ENCODE measurements at places on chromosomes 6 and 20. TPM values are rescaled to one million over a fixed set of nuclear protein-coding genes. Genes with fewer than 3 reads are reported as not detected.
A peak's percentile ranks its signal among the peaks of the same experiment; 100 is the strongest.

- no peak for DNase-seq
These were observed 46.0 kb downstream of the SERAC1 start for GRCh38 chr6:158122048-158122447.

DNA sequence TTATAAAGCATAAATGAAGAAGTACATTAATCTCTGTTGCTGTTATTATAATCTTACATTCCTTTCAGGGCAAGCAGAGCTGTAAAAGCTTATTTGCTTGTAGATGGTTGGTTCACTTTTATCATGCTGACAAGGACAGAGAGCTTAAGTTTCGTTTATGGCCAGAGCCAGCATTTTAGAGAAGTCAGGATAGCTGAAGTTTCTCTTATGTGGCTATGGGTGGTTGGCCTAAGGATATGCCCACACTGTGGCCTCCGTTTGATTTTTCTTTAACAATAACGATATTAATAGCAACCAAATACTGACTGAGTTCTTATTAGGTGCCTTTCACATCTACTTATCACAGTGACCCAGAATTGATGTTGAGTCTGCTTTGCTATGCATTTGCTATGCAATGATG lies 78.5 kb downstream of the FARS2 start:
- no peak for DNase-seq

GRCh38 chr20:1637755-1638154 lies 17.9 kb upstream of the SIRPB1 start:
- no peak for DNase-seq

The TEAD3 gene
- 39.5 TPM for total RNA-seq

GRCh38 chr6:121826156-121826810 lies 390.8 kb downstream of the GJA1 start:
- peak; percentile 88 for DNase-seq

DNA sequence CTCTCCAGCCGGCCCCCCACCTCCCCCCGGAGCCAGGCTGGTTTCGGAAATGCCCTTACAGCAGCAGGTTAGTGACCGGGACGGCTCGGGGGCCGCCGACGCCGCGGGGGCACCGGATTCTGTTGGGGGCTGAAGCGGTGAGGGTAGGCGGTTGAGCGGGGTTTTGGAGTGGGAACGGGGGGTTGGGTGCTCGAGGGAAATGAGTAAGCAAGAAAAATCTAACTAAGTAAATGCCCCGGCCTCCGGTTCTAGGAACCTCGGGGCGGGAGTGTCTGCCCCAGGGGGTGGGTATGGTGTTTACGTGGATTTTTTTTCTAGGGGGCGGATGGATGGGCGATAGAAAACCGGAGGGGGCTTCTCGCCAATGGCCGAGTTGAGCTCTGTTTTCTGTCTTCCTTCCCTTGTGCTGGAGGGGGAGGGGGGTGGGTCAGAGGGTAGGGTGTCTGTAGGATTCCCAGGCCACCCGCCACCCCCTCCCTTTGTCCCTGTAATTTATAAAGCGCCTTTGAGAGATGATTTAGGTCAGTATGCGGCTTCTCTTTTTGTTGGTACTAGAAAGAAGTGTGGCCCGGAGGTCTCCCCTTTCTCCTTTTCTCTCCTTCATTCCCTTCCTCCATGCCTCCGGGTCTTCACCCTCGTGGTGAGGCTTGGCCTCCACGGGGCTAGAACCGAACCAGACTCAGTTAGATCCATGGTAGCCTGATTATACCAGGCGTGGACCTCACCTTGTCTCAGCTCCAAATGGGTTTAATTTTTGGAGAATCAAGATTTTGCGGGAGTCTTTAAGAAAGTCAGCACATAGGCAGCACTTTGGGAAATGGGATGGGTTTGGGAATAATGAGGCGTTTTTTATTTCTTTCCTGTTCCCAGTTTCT lies 2.3 kb downstream of the E2F3 start:
- DNase-seq = peak; percentile 27

The DEFB125 gene
- total RNA-seq = not detected

DNA sequence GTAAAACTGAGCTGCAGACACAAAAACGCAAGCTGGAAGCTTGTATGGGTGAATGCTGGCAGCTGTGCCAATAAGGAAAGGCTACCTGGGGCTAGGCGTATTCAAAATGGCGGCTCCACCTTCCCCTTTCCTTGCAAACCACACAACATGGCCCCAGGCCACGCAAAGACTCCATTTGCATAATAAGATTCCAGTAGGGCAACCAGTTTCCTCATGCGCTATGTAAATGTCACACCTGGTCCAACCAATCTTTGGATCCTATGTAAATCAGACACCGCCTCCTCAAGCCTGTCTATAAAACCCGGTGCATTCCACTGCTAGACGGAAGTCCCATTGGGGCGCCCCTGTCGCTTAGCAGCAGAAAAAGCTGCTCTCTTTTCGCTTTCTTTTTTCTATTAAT lies 505.9 kb upstream of the BTBD3 start:
- DNase-seq = no peak

DNA sequence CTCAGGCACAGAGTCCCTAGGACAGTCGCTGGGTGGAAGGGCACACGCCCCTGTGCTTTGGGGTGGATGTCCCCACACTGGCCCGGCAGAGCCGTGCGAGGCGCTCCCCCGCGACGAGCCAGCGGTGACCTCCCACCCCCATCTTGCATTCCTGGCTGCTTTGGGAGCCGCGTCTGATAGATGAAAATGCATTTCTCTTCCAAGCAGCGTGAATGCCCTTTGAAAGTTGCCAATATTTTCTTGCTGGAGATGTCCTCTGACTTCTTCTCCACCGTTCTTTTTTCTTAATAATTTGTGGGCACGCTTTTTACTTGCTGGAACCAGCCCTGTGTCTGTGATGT lies 29.9 kb downstream of the COL20A1 start:
- no peak for DNase-seq

The CDH26 gene
- 0.09 TPM for total RNA-seq

Data from HFFc6 (cell line).